ENCODE measurements at places on chromosomes 12 and 14.

DNA sequence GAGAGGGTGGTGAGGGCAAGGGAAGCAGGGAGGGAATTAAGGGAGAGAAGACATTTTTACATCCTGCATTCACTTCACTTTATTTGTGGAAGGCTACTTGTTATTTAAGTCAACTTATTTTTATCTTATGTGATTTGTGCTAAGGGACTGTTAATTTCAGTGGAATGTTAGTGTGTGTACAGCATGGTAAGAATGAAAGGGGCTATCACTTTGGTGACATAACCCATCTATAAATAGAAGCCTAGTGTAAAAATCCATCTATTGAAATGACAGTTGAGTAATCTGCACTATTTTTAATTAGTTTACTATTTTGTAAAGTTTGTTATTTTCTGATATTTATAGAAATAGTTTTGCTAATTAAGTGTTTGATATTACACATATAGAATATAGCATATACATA is 16.8 kb upstream of the CHPT1 start:
- DNase-seq, result no peak

DNA sequence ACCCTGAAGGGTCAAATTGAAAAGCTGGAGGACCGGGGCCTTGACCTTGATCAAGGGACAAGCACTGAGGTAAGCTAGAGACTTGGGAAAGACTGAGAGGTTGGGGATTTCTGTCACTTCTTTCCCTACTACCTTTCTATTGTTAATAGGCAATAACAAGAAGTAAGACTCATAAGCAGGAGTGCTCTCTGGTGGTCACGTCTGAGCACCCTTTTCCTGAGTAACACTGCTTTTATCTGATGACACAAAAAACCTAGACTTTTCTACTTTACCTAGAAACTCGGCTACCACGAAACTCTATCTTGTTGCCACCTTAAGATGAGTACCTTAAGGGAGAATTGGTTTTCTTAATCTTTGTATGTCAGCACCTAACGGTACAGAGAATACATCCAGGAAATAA is 35.5 kb upstream of the PPFIBP1 start:
- no peak for DNase-seq

- DNase-seq, result no peak
These were observed 54.6 kb upstream of the HELB start for GRCh38 chr12:66247741-66248140.

GRCh38 chr12:2414810-2415567 is 362.2 kb downstream of the CACNA1C start:
- no peak for DNase-seq

DNA sequence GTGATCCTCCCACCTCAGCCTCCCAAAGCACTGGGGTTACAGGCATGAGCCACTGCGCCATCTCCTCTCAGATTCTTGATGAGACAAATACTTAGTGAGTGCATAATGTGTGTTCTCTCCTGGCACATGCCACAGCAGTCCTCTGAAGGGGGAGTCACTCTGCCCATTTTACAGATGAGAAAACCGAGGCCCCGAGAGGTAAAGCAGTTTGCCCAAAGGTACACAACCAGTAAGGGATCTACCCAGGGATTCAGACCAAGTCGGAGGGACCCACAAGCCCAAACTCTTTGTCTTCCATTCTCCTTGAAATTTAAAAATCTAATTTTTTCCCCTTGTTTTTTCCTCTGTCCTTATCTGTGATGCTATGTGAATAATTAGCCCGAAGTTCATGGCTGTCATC is 6.3 kb downstream of the PLBD2 start:
- no peak for DNase-seq

GRCh38 chr14:46433381-46433780 is 218.2 kb downstream of the RPL10L start:
- no peak for DNase-seq

- DNase-seq, result no peak
These were observed 19.1 kb downstream of the VASH1 start for GRCh38 chr14:76780360-76780759.

DNA sequence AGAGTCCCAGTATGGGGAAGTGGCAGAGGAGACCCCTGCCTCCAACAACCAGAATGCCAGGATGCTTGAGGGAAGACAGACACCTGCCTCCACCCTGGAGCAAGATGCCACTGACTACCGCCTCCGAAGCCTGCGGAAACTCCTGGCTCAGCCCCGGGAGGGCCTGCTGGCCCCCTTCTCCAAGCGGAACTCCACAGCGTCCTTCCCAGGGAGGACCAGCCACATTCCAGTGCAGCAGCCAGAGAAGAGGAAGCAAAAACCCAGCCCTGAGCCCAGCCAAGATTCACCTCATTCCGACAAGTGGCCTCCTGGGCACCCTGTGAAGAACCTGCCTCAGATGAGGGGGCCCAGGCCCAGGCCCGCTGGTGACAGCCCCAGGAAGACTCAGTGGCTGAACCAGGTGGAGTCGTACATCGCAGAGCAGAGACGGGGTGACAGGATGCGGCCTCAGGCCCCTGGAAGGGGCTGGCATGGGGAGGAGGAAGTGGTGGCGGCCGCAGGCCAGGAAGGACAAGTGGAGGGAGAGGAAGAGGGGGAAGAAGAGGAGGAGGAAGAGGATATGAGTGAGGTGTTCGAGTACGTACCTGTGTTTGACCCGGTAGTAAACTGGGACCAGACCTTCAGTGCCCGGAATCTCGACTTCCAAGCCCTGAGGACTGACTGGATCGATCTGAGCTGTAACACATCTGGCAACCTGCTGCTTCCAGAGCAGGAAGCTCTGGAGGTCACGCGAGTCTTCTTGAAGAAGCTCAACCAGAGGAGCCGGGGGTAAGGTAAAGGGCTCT is 93.7 kb downstream of the B4GALNT3 start:
- no peak for DNase-seq

DNA sequence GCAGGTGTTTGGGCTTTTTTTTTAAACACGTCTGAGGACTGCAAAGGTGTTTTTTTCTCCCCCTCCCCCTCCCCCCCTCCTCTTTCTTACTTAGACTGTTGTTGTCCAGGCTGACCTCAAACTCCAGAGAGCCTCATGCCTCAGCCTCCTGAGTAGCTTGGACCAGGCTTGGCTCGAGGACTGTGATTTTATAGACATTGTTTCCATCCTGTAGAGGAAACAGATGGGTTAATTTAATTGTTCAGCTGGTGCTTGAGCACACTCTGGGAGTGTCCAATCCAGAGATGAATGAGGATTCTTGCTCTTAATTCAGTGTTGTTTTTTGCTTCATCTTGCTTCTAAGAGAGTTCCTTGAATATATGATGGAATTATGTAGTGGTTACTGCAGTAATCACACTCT is 42.1 kb downstream of the RASSF3 start:
- DNase-seq, result no peak

DNA sequence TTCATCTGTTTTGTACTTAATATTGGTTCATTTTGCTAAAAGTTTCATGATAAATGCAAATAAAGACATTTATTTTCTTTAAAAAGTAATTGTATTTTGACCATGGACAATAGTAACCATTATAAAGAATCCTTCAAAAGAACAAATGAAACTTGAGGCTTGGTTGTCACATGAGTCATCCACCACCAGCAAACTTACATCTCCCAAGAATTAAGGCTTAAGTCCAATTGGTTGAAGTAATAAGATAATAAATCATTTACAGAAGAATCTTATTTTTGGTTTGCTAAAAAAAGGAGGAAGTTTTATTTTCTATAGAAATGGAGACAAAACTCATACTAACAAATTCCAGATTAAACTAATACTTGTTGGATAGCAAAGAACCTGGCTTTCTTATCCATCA is 84.8 kb upstream of the KITLG start:
- no peak for DNase-seq

DNA sequence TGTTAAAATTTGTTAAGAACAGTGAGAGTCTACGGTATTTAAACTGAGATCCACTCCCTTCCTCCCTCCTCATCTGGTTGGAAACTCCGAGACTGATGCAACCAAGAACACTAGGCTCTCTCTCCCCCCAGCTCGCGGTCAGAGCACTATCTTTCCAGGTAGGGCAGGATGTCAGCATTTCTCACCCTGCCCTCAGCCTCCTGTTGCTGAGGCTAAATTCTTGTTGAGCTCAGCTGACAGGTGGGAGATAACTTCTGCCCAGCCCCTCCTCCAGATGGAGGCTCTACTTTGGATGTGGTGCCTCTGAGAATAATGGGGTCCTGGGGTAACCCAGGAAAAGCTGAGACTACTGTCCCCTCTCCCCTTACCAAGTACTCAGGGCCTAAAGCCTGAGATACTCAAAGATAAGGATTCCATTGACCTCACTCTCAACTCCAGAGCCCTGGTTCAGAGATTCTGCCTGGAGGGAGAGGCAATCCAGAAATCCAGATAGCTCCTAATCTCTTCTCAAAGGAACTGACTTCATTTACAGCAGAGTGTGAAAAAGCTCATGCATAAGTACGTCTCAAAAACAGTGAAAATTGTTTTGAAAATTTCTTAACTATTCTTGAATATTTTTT is 110.1 kb downstream of the EML5 start:
- no peak for DNase-seq

DNA sequence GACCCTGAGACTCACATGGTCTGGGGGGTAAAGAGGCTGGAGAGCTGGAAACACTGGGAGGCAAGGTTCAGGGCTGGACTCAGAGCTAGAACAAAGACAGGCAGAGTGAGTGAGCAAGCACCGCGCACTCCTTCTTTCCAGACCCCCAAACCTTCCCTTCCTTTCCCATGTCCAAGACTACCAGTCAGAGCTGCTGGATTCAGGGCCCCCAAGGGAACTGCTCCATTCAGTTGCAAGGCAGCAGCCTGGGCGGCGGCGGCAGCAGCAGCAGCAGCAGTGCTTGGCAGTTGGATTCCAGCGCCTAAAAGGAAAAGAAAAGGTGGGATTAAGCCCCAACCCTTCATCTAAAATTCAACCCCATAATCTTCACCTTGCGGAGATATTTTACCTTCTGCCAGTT is 17.1 kb downstream of the RBM23 start:
- no peak for DNase-seq

DNA sequence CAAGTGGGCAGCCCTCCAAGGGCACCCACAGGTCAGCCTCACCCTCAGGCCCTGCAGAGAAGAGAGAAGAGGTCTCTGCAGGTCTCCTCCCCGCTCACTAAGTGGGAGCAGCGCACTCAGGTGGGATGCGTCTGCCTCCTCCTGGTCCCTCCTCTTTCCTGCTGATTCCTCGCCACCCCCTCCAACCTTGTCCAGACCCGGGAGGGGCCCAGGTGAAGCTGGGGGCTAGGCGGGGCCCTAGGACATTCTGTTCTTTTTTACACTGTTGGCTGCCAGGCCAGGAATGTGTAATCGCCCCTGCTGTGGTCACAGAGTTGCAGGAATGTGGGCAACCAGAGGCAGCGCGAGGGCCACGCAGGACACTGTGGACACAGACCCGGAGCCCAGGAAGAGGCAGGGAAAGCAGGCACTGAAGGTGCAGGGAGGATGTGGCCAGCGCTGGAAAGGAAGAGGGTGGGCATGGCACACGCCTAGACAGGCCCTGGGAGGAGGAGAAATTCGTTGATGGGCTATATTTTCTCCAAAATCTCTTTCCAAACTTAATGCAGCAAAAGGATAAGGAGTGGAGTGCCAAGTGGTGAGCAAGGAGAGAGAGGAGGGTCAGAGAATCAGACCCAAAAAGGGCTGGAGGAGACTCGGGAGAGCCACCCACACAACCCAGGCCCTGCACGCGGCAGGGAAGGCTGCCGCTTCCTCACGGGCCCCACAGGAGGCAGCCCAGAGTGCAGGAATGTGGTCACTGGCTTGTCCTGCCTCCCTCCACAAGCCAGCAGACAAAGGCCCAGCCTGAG is 911 bp upstream of the SCNN1A start:
- no peak for DNase-seq

- no peak for DNase-seq
These were observed 42.9 kb upstream of the NR2C1 start for GRCh38 chr12:95116341-95116740.
